Stimulated activated naive CD8-positive, alpha-beta T cell treated with anti-CD3 and anti-CD28 coated beads, Interleukin-15, amount 100 ng/mL, for 72 hours (primary cell): ENCODE measurements at places on chromosomes 5 and 9.
A peak's percentile ranks its signal among the peaks of the same experiment; 100 is the strongest.

DNA sequence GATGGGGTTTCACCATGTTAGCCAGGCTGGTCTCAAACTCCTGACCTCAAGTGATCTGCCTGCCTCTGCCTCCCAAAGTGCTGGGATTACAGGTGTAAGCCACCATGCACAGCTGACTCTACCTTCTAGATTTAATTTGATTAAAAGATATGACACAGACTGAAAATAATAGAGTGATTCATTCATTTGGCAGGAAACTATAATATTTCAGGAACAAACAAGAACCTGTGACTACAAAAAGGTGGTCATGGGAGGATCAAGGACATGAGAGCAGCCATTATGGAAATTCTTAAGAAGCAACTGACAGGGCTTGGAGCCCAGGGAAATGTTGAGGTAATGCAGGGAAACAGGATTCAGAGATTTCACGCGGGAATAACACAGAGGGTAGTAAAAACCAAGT is 265.5 kb upstream of the DAP start:
- no peak for DNase-seq

GRCh38 chr9:134444038-134444315 is 117.7 kb downstream of the RXRA start:
- no peak for DNase-seq

DNA sequence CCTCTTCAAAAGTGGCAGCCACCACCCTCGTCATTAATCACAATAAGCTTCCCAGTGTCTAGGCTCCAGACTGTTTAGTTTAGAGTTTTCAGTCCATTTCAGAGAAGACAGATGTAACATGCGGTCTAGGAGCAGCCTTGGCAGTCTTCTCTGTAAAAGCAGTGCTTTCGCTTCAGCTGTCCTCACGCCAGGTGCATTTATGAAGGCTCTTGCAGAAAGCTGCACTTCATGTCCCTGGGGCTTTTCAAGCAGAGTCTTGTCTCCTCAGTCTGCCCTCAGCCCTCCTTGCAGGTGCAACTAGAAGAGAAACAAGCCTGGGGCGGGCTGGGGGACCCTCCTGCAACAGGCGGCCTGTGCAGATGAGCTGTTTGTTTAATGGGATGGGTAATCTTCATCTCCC is 281.9 kb downstream of the DRD1 start:
- no peak for DNase-seq

GRCh38 chr5:75510836-75511434 is 494 bp downstream of the CERT1 start:
- no peak for DNase-seq

DNA sequence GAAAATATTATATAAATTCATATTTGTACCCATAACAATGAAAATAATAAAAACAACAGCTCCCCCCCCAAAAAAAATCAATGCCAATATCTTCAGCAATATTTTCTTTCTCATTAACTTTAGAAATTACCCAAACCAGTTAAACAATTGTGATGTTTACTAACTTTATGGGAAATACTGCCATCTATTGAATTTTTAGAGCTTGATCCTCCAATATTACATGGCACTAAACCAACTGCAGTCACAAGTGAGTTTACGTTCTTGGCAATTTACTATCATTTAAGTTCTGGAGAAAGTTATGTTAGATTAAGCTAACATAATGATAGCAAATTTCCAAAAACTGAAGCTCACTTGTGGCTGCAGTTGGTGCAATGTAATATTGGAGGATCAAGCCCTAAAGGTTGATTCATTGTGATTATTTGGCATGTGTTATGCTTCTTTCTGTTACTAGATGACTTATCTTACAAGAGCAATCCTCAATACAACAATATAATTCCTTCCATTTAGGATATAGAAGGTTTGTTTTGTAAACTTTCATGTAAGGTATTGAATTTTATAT is 379.5 kb downstream of the CDH18 start:
- no peak for DNase-seq

DNA sequence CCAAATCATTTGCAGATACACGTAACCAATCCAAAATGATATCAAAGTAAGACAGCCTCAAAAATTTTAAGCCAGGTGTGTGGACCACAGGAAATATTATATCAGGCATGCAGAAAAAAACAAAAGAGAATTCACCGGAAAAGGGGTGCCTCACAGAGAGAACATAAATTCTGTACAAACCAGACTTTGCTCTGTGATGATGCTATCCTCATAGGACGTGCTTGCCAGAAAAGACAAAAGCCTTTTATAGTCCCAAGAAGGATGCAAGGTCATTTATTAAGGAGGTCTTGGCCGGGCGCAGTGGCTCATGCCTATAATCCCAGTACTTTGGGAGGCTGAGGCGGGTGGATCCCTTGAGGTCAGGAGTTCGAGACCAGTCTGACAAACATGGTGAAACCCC is 16.8 kb upstream of the ATP6V1G1 start:
- no peak for DNase-seq

DNA sequence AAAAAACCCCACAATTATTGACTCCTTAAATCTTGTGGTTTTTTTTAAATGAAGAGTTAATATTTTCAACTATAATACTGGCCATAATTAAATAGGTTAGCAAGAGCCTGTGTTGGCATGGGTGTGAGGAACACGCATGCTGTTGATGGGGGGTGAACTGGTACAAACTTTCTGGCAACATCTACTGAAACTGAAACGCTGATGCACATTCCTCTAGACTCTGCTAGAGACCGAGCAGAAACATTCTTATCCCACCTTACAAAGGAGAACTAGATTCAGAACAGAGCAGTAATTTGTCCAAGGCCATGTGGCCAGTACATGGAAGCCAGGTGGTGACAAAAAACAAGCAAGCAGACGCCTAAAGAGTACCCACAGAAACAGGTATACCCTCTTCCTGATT is 2.4 kb downstream of the BICD2 start:
- no peak for DNase-seq

DNA sequence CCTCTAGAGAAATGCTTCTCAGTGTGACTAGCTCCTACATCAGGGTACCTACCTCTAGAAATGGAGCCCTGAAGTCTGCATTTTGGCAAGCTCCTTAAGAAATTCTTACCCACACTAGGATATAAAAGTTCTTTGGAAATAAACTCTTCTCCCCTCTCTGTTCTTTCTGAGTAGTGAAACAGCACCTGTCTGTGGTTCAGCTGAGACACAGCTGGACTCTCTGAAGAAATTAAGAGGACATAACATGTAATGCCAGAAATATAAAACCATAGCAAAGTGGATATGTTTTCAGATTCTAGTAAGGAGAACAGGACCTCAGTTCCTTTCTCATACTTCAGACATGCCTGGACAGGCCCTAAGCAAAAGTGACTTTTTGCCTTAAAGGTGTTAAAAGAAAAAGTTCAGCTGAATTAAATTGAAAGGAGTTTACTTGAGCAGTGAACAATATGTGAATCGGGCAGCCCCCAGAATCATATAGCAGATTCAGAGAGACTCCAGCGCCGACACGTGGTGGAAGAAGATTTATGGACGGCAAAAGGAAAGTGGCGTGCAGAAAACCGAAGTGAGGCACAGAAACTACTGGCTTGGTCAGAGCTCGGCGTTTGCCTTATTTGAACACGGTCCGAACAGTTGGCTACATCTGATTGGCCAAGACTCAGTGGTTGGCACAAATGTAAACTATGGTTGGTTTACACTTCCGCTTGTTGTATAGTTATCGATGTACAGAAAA is 64.5 kb downstream of the PRKACG start:
- DNase-seq: peak; percentile 50

- DNase-seq: no peak
These were observed 302.9 kb upstream of the PAPPA start for GRCh38 chr9:115850548-115851304.

DNA sequence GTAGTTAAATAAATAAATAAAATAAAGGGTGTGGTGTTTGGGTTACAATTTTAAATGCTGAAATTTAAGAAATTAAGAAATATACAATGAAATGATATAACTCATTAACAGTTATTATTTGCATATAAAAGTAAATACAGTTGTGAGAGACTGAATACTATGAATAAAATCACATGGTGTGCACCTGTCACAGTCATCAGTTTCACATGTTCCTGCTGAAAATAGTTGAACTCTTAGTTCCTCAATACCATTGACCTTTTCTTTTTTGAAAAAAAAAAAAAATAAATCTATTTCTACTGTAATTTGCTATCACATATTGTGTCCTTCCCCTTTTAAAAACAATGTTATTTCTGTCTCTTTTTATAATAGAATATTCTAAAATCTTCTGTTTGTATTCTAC is 130.9 kb upstream of the CHD1 start:
- no peak for DNase-seq

DNA sequence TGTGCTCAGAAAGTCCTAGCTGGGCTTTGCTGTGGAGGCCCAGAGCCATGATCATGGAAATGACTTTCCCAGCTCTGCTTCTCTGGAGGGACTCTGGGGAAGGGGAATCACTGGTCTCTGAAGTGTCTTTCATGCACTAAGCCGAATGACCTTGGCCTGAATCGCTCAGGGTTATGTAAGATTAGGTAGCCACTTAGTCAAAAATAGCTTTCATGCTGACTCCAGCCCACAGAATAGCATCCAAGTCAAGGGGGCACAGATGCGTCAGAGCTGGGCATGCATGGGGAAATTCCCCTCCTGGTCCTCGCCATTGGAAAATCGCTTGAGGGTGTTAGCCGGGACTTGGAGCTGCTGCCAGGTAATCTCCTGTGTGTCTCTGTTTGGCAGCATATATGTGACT is 36.1 kb upstream of the PPARGC1B start:
- no peak for DNase-seq

GRCh38 chr5:37717613-37718431 is 122.0 kb downstream of the GDNF start:
- DNase-seq: no peak

GRCh38 chr5:56250011-56250410 is 16.9 kb upstream of the ANKRD55 start:
- no peak for DNase-seq

DNA sequence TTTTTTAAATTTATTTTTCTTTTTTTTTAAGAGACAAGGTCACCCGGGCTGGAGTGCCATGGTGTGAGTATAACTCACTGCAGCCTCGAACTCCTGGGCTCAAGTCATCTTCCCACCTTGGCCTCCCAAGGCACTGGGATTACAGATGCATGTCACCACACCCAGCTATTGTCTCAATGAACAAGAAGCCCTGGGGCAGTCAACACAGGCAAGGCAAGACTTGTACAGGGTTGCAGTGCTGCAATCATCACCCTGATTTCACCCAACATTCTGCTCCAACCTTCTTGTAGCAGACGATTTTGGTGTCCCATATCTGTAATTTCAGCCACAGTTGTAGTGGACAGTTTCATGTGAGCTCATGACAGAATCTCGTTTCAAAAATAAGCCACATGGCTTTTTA is 205.8 kb upstream of the KIF2A start:
- no peak for DNase-seq

DNA sequence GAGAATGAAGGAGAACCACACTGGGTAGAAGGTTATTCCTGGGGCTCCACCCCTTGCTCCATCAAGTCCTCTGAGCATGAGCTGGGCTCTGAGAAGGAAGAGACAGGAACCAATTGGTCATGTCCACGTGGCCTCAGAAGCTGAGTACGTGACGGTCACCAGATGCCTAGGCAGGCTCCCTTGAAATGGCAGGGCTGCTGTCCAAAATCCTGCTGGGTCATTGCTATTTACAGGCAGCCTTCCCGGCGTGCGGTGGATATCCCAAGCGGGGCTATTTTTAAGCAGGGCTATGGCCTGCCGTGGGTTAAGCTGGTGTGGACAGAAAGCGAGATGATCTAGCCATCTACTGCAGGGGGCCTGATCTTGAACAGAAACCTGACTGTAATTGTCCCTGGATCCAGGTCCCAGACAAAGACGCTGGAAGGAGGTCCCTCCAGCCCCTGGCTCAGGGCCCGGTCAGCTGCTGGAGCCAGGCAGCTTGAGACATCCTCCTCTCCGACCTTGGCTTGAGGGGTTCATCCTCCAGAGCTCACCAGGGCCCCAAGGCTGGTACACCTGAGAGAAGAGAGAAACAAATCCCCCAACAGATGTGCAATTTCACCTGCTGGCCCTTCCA is 550 bp upstream of the CKMT2 start:
- DNase-seq: no peak

- DNase-seq: no peak
These were observed 14.0 kb upstream of the SV2C start for GRCh38 chr5:76069061-76069735.

GRCh38 chr5:53926026-53926425 is 365.6 kb downstream of the NDUFS4 start:
- DNase-seq: no peak

GRCh38 chr9:35945341-35946018 is 12.5 kb downstream of the OR2S2 start:
- peak; percentile 41 for DNase-seq

DNA sequence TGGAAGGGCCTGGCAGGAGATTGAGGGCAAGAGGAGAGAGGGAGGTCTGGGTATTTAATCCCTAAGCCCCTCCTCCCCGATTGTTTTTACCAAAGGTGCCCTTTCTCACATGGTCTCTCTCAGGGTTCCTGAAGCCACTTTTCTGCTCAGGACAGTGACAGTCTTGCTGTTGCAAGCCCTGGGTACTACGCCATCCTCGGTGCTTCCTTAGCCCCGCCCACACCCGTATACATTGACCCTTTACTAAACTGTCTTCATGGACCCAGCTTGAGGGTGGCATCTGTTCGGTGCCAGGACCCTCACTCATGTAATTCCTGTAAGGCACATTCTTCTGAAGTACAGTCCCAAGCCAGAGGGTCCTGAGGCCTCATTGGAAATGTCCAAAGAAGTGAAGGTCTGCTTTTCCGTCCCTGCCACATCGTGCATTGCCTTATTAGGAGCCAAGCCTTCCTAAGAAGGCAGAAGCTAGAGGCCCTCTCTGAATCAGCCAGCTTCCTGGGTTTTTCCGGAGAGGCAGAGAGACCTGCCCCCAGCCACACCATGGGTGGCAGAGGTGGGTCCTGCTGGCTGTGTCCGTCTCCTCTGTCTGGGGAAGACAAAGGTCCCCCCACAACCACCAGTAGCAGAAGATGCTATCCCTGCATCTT is 1.9 kb upstream of the SH3PXD2B start:
- no peak for DNase-seq

- no peak for DNase-seq
These were observed 12.4 kb downstream of the NACC2 start for GRCh38 chr9:136082496-136083361.

- no peak for DNase-seq
These were observed 3.9 kb downstream of the QRFP start for GRCh38 chr9:130892477-130893304.

GRCh38 chr5:59843511-59844213 is 49.9 kb downstream of the PDE4D start:
- DNase-seq: no peak
